GM18507 (cell line): ENCODE measurements at places on chromosomes 12 and 14.

DNA sequence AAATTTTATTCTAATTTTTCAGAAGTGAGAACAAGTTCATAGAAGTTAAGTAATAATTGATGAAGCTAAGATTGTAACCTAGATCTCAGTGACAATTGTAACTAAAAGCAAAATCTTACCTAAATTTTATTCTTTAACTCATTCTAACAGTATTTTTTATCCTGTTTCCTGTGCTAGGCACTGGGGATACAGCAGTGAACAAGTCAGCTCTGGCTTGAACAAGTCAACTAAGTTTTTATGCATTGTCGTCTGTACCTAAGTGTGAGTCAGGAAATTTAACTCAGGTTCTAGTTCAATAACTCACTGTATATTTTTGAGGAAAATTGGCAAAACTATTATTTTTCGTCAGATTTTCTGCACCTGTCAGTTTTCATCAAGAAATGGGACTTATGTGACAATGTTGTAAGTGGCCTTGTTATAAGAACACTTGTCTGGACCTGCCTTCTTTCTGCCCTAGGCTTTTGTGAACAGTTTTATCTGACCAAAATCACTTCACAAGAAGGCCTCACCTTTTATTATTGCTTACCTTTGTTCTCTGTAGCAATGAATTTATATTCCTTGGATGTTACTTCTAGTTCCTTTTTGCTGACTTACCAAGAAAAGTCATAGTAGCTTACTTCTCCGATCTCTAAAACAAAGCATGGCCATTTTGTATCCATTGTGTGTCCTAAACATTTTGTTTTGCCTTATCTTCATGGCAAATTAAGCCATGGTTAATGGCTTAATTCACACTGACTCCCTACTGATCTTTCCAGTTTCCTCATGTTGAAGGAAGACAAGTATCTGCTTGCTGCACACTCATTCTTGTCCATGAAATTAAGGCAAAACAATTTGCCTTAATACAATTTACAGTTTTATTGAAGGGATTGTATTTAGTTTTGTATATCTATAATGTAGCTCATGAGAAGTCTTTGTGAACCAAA, 2.7 kb downstream of the TMTC3 start:
- no peak for DNase-seq

GRCh38 chr12:13839365-13840336, 141.8 kb downstream of the GRIN2B start:
- DNase-seq = no peak

GRCh38 chr12:131323879-131324278, 370.2 kb downstream of the ADGRD1 start:
- DNase-seq = no peak

DNA sequence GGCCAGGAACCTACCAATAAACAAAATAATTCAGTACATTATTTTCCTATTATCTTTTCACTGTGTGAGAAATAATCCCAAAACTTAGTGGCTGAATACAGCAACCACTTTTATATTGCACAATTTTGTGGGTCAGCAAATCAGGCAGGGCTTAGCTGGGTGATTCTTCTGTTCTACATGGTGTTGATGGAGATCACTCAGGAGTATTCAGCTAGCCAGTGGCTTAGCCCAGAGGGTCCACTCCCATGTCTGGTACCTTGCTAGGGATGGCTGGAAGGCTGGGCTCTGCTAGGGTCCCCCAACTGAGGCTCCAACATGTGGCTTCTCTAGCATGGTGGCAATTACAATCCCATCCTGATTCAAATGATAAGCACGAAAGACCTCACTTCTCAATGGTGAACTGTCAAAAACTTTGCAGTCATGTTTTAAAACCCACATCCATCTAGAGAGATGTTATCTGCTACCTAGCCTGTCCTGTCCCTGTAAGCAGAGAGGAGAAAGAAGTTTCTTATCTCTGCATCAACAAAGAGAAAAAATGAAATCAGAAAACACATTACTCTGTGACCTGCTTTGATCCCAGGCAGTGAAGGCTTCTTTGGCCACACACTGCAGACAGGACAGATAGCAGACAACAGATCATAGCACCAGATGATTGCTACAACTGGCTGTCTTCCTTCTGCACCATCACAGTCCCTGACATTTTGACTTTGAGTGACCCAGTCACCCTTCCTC, 51.0 kb upstream of the MYL2 start:
- no peak for DNase-seq

- no peak for DNase-seq
Measured at GRCh38 chr14:56414236-56414635, 165.4 kb upstream of the TMEM260 start.

- DNase-seq = no peak
Measured at GRCh38 chr12:66836623-66837310, 157.9 kb upstream of the GRIP1 start.
